Activated CD4-positive, alpha-beta T cell treated with anti-CD3 and anti-CD28 coated beads, Interleukin-2, amount 50 U/mL, for 4 hours (primary cell): ENCODE measurements at places on chromosomes 16 and 17.

DNA sequence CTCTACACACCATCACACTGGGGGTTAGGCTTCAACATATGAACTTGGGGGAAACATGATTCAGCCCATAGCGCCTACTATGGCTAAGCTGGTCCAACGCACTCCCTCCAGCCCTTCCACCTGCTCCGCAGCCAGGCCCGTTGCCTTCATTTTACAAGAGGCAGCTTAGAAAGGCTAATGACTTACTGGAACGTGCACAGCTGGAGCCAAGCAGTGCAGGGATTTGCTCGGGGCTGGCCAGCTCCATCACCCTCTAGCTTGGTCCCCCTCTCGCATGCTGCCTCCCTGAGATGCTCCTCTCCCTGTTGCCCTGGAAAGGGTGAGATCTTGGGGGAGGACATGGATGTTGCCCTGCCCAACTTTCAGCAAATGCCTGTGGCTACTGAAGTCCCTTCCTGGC lies 2.8 kb upstream of the CACNG1 start:
- DNase-seq, result no peak

DNA sequence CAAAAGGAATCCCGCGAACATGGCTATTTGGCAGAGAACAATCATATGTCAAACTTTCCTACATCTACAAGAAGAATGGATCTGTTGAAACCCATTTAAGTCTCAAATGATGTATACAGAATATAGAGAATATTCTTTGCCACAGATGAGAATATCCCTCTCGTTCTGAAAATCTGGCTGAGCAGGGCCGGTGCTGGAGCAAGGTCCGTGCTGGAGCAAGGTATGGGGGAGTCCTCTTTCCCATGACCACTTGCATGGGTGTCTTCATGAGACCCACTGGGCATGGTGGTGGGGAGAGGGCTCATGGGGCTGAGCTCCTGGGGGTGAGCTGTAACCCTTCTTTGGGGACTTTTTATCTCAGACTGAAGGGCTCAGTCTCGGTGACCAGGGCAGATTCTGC lies 440.9 kb downstream of the SOX9 start:
- DNase-seq, result no peak

- no peak for DNase-seq
These were observed 369.0 kb upstream of the EEF2KMT start for GRCh38 chr16:5466551-5466950.

GRCh38 chr16:89375021-89375420 lies 115.3 kb downstream of the ANKRD11 start:
- no peak for DNase-seq

DNA sequence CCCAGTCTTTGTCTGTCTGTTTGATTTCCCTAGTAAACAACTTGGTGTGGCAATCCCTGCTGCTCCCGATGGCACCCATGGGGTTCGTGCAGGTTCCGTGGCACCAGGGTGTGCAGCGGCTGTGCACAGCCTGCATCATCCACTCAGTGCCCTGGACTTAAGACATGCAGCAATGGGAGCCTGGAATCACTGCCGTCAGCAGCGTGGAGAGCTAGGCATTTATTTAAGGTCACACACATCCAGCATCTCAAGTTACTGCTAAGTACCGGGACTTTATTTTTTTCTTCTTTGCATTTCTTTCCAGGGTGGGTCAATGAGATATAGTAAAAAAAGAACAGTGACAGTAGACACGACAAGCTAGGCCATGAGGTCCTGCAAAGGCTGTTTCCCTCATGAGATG lies 2.8 kb downstream of the DHRS7C start:
- DNase-seq, result no peak

- no peak for DNase-seq
These were observed 11.3 kb downstream of the RAI1 start for GRCh38 chr17:17692353-17693252.

GRCh38 chr16:85261657-85262557 lies 149.6 kb upstream of the CIBAR2 start:
- no peak for DNase-seq

- DNase-seq, result peak; percentile 15
These were observed 19.1 kb upstream of the TEX2 start for GRCh38 chr17:64281962-64282752.

GRCh38 chr16:4928227-4928626 lies 8.7 kb downstream of the PPL start:
- no peak for DNase-seq

GRCh38 chr17:10812674-10813073 lies 8.8 kb upstream of the TMEM238L start:
- no peak for DNase-seq
